ENCODE measurements at places on chromosomes 5 and 9.

GRCh38 chr9:98453589-98454311 is 198.3 kb upstream of the TBC1D2 start:
- DNase-seq = no peak

DNA sequence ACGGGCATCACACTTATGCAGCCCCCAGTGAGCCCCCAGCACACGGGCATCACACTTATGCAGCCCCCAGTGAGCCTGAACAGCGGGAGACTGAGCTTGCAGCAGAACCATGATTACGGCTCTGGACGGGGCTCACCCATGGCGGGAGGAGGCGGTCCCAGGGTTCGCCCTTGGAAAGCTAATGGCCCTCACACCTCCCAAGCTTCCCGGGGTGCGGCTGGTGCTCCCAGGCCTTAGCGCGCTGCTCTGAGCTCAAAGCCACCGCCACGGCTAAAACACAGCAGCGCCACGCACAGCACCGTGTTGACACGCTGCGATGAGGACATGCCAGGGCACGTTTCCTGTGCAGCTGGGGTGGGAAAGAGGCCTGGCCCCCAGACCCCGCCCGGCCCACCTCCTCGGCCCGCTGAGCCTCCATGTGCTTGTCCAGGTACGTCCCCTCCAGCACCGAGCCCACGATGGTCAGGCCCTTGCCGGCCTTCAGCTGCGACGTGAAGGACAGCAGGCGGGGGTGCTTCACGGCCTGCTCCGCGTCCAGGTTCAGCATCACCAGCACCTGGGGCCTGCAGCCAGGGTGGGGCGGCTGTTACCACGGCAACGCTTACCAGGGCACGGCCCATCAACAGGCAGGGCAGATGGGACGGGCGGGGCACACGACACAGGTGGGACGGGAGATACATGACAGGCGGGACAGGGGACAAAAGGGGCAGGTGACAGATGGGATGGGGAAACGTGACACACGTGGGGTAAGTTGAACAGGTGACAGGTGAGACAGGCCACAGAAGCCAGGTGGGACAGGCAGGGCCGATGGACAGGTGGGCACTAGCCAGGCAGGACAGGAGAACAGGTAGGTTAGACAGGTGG is 38.4 kb downstream of the SLC12A7 start:
- DNase-seq = no peak

GRCh38 chr5:147509710-147510651 is at the start of gene DPYSL3:
DPYSL3 (minus strand) TSS chr5:147510068; CDS start chr5:147509858, 210 bp downstream.
- DNase-seq = no peak

DNA sequence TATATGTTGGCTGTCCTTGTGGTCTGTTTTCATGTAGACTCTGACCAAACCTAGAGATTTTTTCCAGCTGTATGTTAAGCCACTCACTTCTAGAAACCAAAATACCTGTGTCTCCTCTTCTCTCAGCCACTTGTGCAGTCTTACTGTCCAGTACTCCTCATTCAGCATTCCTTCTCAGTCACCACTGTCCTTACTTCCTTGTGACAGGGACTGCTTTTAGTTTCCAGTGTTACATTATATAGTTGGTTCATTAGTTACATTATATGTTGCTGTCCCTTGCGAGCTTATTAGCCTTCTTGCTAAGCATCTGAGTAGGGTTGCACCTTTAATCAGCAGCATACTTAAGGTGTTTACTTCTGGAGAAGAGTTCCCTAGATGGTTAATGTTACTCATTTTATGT is 4.3 kb downstream of the ATP6V1G1 start:
- DNase-seq = no peak

GRCh38 chr5:32076699-32077695 is 97.1 kb downstream of the GOLPH3 start:
- DNase-seq = no peak

DNA sequence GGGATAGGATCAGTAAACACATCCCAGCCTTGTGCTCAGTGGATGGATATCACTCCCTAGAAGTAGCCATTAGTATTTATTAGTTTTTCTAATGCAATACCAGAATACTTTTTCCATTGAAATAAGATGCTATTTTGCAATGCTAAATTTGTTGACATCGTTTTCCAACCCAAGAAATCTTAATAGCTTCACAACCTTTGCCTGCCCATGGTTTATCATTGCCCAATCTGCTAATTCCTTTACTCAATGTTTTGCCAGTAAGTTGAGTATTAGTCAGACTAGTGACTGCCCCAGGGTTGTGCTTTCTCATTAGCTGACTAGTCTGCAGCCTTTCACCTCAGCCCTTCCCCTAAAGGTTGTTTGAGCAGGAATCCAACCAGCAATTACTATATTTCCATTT is 62.9 kb downstream of the NREP start:
- DNase-seq = no peak

- no peak for DNase-seq
Observed at GRCh38 chr5:158492136-158492535, 607.6 kb downstream of the EBF1 start.

GRCh38 chr5:133637206-133637605 is 24.9 kb upstream of the FSTL4 start:
- no peak for DNase-seq

DNA sequence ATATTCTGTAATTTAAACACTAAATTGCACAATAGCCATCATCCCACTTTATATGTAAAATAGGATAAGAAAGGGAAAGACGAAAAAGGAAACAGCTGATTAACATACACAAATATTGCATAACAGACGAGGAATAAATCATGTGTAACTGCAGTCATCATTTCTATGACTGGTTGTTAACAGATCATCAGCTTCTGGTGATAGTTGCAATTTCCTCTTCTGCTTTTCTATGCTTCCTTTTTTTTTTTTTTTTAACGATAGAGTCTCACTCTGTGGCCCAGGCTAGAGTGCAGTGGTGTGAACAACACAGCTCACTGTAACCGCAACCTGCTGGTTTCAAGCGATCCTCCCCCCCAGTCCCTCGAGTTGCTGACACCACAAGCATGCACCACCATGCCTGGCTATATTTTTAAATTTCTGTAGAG is 22.5 kb upstream of the JAKMIP2 start:
- DNase-seq = no peak

DNA sequence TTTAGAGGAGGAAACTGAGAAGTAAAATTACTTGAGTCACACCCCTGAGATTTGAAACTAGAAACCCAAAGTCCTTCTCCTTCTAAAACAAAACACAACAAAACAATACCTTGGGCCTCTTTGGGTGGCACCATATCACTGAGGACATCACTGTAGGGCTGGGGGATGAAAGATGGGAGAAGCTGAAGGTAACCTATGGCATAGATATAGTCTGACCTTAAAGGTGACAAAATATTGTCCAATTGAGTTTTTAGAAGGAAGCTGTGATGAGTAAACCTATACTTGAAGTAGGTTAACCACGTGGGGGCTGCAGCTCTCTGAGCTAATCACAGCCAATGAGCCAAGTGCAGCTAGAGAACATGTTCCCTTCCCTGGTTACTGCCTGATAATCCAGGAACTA is 167.4 kb upstream of the CD180 start:
- DNase-seq = no peak

DNA sequence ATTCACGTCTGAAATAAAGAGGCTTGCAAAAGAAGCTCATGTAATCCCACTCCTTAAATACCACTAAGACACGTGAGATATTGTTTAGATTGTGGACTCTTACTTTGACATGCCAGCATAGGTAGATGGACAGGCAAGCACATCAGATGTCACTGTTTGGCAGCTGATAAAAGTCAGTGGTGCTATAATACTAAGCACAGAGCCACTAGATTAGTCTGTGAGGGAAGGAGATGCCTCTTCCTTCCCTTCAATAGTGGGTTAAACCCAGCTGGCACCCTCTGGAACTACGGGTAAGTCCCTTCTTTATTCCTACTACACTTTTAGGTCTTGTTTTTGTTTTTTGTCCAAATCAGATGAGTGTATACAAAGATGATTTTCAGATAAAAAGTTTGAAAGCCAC is at the start of gene MYOT:
Gene MYOT (plus strand): TSS at position 197 of the 400 bp plus-strand sequence. CDS start 2,792 bp downstream, outside the sequence.
- DNase-seq = no peak

- no peak for DNase-seq
Observed at GRCh38 chr9:136331556-136332481, 4.5 kb downstream of the GPSM1 start.

DNA sequence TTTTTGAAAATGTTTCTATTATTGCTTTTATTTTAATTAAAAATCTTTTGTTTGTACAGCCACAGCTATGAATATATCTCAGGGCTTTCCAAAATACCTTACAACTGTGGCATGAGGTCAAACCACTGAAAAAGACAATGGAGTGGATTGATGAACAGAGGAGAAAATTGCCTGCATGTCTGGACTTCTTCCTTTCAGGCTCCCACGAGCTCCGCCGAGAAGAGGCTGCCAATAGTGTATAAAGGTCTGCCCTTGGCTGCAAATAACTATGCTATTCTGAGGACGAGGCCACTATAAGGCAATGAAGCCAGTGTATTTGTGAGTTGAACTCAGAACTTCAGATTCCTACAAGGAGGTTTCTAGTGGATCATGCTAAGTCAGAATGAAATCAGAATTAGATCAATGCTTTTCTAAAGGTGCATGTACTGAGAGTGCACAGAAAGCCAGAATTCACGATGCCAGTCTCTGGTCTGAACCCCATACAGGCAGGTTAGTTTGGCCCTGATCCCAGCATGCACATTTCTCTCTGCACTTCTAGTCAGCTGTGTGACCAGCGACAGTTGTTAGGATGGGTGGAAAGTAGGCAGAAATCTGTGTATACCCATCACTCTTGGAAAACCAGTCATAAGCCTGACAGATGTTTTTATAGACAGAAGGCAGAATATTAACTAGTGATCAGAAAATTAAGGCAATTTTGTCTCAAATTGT is 42.7 kb upstream of the PLPP1 start:
- no peak for DNase-seq

- no peak for DNase-seq
Observed at GRCh38 chr5:80755626-80756025, 100.8 kb upstream of the DHFR start.

- DNase-seq = no peak
Observed at GRCh38 chr5:65828022-65828896, 98.1 kb upstream of the ERBIN start.

GRCh38 chr5:82858151-82859025 is 218.8 kb downstream of the TMEM167A start:
- no peak for DNase-seq

- no peak for DNase-seq
Observed at GRCh38 chr5:180611140-180611850, 20.0 kb upstream of the SCGB3A1 start.

DNA sequence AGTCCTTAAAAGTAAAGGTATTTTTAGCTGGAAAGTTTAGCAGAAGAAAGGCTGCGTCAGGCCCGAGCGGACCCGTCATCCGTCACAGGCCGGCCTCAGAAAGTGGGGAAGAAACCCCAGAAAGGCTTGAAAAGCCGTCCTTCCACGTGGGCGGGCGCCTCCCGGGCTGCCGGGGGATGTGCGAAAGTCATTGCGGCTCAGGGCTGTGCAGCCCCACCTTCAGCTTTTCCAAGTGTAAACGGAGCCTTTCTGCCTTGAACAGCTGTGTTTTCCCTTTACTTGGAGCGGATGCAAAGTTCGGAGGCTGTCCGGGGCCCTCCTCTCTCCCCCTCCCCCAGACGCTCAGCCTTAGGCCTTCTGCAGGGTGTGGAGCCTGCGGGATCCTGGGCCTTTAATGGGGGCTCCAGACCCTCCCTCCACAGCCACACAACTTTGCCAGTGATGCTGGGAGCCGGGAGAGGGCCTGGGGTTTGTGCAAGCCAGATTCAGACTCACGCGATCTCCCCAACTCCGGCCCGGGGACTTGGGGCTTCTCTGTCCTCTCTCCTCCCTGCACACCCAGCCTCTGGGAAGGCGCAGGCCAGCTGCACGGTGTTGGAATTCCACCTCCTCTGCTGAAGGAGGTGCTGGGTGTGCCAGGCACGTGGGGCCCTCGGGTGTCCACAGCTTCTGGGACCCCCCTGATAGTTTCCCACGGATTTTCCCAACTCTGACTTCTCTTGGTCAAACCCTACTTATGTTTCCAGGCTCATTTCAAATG is 95.5 kb upstream of the RAPGEF1 start:
- DNase-seq = no peak

DNA sequence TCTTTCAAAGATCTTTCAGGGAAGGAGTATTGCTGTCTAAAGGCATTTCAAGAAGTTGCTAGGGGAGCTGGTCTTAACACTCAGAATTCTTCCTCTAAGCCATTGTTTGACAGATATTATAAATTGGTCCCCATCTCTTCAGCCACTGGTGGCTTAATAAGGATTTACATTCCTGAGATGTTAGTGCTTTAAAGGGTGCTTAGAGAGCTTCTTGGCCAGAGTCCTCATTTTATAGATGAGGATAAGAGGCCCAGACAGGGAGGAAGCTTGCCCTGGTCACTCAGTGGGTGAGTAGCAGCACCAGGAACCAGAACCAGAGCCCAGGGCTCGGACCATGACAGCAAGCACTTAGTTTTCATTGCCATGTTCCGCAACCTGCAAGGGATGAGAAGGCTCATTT is 53.2 kb downstream of the GALNT10 start:
- DNase-seq = no peak

DNA sequence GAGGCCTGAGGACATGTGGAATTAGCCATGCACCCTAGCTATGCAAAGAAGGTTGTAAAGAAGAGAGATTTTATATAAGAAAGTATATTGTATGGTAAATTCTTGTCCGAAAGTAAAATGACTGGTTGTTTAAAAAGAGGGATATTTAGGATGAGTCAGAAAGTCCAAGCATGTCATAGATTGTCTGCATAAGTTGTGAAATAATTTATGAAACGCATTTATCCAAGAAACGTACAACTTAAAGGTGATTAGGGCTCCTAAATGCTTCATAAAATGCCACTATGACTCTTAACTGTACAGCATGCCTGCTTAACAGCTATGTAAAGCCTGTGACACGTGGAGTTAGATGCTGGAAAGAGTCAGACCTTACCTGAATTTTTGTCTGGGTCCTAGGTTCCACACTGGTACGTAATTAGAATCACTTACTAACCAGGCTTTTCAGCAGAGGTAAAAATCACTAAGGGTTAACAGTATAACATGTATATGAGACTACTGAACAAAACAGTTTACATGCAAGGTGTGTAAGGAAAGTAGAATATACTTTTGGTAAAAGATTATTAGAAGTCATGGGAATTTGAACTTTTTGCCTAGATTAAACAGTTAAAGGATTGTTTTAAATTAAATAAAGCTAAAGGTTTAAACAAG is 37.0 kb upstream of the ARL15 start:
- DNase-seq = no peak

DNA sequence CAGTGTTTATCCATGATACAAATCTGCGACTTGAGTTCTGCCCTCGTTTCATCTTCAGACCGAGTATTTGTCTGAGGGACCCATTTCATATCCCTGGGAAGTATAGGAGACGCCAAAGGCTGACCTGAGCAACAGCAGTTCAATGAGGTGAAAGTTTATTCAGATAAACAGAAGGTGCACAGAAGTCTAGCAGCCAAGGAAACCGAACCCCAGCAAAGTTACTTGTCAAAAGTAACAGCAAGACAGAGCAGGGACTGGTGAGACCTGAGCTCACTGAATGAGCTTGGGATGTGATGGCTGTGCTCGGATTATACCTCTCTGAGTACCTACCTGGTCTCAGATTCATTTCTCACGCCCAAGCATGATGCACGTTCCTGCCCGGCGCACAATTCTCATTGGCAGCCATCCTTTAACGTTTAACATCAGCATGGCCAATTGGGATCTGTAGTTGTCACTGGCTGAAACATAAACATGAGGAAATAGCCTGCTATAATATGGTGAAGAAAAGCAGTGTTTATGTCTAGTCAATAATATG is 599 bp downstream of the LYRM7 start:
- no peak for DNase-seq

GRCh38 chr9:132702254-132702653 is 32.0 kb downstream of the GTF3C4 start:
- DNase-seq = no peak

- DNase-seq = no peak
Observed at GRCh38 chr5:73488806-73489205, 9.4 kb upstream of the BTF3 start.

GRCh38 chr9:35951736-35952135 is 6.2 kb downstream of the OR2S2 start:
- no peak for DNase-seq
